ENCODE measurements at places on chromosomes 11 and 22.

DNA sequence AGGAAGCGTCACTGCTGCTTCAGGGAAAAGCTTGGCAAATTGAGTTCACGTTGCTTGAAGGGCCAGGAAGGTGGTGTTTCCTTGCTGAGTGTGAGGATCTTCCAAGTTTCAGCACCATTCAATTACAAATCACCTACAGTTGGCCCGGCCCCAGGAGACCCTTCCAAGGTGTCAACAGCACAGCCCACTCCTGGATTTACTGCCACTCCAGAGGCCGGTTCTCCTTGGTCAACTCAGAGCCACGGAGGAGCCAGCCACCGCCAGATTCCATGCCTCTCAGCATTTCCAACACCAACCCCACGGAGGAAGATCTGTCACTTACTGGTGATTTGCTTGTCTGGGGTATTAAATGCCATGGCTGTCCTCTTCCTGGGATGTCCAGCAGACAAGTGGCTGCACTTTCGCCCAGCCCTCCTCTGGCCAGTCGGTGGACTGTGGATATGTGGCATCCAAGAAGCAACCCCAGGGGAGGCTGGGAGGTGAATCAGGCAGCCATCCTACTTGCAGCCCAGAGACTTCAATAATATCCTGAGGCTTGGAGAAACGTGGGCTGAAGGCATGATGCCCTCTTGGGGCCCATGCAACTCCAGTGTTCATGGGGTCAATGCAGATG lies 74.1 kb upstream of the SHANK2 start:
- no peak for DNase-seq

DNA sequence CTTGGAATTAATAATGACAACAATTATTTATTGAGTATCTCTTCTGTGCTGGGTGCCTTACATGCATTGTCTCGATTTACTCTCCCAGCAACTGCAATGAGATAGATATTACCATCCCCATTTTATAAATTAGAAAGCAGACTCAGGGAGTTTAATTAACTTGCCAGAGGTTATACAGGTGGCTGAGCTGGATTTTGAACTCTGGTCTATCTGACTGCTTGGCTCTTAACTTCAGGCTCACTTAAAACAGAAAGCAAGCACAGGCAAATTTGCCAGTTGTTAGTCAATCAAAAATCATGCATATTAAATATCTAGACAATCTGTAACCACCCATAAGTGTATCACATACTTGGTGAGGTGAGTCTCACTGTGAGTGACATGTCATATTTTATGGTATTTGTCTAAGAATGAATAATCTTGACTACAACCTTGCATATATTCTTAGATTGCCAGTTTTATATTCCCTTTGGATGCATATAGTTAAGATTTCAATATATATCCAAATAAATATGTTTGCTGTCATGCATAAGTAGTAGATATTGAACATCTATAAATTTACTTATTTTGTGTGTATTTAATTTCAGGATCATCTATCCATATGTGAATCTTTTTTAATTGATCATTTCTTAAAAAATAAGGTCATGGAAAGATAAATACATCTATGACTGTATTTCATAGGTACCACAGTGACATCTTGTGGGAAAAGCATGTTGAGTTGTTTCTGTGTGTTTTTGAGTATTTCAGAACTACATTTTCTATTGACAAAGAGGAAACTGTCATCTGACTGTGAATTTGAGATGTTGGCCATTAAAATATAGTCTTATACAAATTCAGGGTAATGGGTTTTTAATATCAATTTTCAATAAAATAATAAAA lies 112.0 kb upstream of the ARHGAP42 start:
- no peak for DNase-seq

DNA sequence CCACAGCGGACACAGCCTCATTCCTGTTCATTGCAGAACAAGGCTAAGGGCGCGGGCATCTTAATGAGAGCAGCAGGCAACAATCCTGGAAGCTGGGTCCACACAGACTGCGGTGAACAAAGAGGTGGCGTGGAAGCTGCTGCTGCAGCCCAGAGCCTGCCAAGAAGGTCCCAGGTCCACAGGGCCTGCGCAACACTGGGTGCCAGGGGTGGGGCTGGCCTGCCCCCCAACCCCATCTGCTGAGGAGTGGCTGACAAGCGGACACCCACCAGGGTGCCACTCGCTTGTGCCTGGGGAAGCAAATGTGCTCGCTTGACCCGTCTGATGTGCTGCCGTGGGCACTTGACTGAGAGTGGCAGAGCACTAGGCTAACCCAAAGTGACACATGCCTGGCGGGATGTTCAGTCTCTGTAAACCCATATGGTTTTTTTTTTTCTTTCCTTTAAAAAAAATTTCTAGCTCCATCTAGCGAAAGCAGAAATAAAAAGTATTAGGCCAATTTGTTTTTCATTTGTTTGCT lies 83.2 kb upstream of the PITPNB start:
- DNase-seq: no peak

GRCh38 chr11:11311169-11311568 lies 41.9 kb downstream of the CSNK2A3 start:
- DNase-seq: no peak

GRCh38 chr11:126279191-126279590 lies 3.7 kb upstream of the TIRAP start:
- no peak for DNase-seq

DNA sequence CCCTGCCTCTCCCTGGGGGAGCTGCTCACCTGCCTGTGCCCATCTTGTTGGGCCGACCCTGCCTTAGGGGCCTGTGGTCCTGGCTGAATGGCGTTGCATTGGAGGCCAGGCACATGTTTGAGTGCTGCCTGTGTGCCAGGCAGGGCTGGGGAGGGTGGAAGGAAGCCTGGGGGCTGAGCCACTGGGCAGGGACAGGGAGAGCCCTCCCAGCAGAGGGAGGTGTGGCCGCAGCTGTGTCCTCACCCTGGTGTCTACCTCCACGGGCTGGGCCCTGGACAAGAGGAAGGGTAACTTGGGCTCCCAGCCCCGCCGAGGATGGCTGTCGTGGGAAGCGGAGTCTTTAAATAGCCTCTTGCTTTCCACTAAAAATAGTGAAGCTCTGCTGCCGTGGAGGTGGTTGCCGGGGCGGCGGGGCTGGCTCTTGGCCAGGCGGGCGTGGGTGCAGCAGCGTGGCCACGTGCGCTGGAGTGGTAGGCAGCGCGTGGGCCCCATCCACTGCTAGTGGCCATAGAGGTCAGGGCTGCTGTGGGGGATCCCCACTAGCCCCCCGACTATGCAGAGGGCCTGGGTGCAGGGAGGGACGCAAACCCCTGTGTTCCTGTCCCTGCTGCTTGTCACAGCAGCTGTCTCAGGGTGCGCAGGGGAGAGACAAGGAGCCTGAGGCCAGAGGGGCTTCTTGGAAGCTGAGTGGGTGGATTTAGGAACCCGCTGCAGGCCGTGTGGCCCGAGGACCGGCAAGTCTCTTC lies 6.2 kb downstream of the ZDHHC8 start:
- no peak for DNase-seq

GRCh38 chr11:9022961-9023680 lies 19.3 kb upstream of the NRIP3 start:
- DNase-seq: no peak

- no peak for DNase-seq
These were observed 1.7 kb upstream of the SCUBE2 start for GRCh38 chr11:9092853-9093778.

GRCh38 chr11:93225662-93226061 lies 27.9 kb upstream of the SLC36A4 start:
- no peak for DNase-seq

DNA sequence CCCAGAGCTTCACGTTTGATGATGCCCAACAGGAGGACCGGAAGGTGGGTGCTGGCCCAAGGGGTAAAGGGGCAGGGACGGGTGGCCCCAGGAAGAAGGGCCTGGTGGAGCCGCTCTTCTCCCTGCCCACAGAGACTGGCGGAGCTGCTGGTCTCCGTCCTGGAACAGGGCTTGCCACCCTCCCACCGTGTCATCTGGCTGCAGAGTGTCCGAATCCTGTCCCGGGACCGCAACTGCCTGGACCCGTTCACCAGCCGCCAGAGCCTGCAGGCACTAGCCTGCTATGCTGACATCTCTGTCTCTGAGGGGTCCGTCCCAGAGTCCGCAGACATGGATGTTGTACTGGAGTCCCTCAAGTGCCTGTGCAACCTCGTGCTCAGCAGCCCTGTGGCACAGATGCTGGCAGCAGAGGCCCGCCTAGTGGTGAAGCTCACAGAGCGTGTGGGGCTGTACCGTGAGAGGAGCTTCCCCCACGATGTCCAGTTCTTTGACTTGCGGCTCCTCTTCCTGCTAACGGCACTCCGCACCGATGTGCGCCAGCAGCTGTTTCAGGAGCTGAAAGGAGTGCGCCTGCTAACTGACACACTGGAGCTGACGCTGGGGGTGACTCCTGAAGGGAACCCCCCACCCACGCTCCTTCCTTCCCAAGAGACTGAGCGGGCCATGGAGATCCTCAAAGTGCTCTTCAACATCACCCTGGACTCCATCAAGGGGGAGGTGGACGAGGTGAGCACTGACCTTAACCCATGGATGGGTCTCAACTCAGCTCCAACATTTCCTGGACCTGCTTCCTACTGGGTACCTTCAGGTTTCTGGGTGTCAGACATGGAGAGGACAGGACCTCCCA lies 2.0 kb downstream of the RIC8A start:
- DNase-seq: no peak

GRCh38 chr11:132254906-132255305 lies 884.5 kb downstream of the NTM start:
- DNase-seq: no peak

DNA sequence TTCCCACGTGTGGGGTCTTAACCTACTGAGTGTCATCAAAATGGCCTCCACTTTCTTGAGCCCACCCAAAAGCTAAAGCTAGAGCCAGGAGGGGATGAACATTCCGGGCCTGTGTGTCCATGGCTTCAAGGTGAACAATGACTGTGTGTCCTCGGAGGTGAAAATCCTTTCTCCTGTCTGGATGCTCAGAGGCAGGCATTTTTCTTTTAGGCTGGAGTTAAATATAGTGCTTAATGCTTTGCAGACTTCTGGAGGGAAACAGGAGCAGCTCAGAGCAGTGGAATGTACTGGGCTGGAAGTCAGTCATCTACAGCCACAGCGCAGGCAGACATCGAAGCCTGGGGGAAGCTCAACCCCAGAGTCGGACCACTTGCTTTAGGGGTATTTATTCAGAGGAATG lies 68.6 kb upstream of the TMEM45B start:
- DNase-seq: no peak

- DNase-seq: no peak
These were observed 161.8 kb upstream of the GRIA4 start for GRCh38 chr11:105447936-105448702.

DNA sequence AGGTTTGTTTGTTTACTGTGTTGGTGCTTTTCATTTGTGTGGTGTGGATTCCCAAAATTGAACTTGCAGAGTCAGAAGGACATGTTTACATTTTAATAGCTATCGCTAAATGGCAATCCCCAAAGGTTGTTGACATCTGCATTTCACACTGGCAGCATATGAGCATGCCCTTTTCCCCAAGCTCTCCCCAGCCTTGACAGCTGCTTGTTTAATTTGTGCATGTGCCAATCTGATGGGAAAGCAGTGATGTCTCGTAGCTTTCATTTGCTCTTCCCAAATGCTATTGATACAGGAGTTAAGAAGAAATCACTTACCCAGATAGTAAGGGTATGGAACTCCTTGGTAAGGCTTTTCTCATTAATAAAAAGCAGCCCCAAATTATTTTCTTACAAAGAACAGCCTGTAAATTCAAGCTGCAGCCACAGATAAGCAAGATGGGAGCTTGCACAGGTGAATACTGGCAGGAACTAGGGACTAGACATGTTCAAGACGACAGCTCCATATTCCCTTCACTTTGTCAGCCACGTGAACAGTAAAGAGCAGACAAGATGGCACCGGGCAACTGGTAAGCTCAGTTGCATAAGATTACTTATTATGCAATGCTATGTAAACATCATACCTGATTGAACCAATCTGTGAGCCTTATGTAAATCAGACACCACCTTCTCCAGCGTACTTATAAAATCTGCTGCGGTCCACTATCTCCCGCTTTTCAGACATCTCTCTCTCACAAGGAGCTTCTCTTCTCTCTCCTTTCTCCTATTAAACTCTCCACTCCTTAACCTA lies 87.4 kb downstream of the IGLL5 start:
- DNase-seq: no peak

DNA sequence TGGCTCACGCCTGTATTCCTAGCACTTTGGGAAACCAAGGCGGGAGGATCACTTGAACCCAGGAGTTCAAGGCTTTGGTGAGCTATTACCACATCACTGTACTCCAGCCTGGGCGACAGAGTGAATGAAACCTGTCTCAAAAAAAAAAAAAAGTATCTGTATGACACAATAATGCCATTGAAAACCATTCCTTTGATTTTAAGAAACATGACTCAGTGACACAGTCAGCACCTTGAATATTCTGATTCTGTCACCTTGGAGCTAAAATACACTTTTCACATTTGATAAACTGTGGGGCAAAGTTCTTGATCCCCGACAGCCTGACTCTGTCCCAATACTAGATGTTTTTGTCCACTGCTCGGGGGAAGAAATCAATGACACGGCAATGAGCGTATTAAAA lies 16.7 kb upstream of the ELFN2 start:
- DNase-seq: no peak

- DNase-seq: no peak
These were observed 65.2 kb downstream of the ZBTB16 start for GRCh38 chr11:114124601-114125144.

GRCh38 chr11:84243629-84244263 lies 957.6 kb upstream of the CCDC90B start:
- no peak for DNase-seq

DNA sequence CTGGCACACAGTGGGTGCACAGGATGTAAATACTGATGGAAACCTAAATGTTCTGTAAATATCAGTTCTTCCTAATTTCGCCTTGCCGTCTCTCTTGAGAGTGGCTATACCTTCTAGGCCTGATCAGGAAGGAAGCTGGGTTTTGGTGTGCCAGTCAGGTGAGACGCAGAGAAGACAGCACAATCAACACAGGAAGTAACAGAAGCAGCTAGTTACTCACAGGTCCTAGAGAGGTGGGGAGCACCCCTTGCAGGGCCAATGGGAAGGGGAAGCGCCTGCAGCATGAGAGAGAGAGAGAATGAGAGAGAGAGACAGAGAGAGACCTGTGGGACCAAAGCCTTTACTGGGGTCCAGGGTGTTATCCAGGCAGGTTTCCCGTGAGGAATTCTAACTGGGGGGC lies 80.8 kb downstream of the FBLN1 start:
- DNase-seq: no peak

DNA sequence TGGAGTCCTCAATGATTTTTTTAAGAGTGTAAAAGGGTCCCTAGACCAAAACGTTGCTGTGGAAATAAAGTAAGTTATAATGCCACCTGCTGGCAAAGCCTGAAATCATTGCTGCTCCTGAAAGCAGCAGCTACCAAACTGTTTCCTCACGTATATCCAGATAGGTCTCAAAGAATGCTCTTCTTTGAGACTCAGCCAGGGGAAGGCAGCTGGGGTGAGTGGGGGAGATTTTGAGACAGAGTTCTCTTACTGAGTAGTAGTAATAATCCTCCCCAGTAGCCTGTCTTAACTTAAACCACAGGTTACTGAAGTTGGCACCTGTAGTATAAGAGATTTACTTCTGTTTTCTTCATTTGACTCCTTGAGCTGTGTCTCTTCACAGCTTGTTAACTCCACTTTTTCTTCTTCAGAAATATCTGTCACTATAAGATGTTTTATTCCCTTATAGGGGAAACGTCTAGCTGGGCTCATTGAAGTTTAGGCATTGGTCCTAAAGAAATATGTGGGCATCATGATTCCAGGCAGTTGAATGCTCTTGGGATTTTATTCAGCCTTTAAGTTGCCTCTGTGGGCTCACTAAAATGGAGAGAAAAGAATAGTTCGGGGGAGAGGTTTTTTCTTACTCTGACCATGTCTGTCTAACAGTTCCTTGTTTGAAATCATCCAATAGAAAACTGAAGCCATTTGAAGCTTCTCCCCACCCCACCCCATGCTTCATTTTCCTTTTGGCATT lies 77.9 kb downstream of the BTBD10 start:
- peak; percentile 6 for DNase-seq

All from activated CD4-positive, alpha-beta T cell treated with anti-CD3 and anti-CD28 coated beads, Interleukin-2, amount 50 U/mL, for 1 hour (primary cell).